MCF 10A (cell line): ENCODE measurements at places on chromosomes 7 and 10.

DNA sequence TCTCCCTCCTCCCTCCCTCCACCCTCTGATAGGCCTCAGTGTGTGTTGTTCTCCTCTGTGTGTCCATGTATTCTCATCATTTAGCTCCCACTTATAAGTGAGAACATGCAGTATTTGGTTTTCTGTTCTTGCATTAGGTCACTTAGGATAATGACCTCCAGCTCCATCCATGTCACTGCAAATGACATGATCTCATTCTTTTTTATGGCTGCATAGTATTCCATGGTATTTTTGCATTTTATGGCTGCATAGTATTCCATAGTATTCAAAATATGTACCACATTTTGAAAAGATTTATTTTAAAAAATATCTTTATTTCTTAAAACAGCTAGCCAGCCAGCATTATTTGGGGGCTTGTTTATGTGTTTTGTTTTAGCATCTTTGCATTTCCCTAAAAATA is 275.6 kb downstream of the SFMBT2 start:
- no peak overlapping the region for H3K27ac ChIP-seq
- DNase-seq = no peak
- H3K4me3 ChIP-seq = no peak overlapping the region

DNA sequence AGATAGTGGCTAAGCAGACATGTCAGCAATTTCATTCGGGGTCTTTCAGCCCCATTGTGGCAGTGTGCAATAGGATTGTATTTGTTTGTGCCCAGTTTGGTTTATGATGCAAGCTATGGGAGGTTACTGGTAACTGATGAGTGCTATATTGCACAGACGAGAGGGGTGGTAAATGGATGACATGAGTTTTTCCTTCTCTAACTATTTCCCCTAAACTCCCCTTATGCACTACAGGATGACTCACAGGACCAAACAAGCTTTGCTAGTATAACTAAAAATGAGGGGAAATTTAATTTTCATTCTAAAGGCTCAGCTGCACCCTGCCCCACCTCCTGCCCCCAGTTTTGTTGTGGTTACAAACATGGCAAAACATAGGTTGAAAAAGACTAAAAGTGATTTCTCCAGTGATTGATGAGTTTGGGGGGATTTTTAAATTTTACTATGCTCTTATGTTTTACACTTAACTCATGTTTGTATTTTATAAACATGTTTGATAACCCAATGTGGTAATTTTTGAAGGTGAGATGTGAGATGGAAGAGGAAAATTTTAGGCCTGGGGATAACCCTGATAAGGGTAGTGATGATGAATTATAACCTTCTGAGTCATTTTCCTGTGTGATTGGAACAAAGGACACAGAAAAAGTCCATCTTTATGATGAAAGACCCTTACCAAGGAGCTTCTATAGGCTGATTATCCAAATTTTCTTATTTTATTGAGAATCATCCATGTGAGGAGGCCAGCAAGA is 60.8 kb upstream of the NAMPT start:
- H3K27me3 ChIP-seq = no peaks in the 10 kb centered on the region
- peaks cover 19% of the 10 kb centered on the region for H3K4me1 ChIP-seq
- DNase-seq = no peak
- H3K4me3 ChIP-seq = no peak overlapping the region
- H3K36me3 ChIP-seq = no peaks in the 10 kb centered on the region

- DNase-seq = no peak
- H3K27me3 ChIP-seq = no peaks in the 10 kb centered on the region
- no peak overlapping the region for H3K27ac ChIP-seq
- H3K4me3 ChIP-seq = no peak overlapping the region
- no peaks in the 10 kb centered on the region for H3K36me3 ChIP-seq
These were observed 84.5 kb downstream of the TACC2 start for GRCh38 chr10:122073508-122073907.

DNA sequence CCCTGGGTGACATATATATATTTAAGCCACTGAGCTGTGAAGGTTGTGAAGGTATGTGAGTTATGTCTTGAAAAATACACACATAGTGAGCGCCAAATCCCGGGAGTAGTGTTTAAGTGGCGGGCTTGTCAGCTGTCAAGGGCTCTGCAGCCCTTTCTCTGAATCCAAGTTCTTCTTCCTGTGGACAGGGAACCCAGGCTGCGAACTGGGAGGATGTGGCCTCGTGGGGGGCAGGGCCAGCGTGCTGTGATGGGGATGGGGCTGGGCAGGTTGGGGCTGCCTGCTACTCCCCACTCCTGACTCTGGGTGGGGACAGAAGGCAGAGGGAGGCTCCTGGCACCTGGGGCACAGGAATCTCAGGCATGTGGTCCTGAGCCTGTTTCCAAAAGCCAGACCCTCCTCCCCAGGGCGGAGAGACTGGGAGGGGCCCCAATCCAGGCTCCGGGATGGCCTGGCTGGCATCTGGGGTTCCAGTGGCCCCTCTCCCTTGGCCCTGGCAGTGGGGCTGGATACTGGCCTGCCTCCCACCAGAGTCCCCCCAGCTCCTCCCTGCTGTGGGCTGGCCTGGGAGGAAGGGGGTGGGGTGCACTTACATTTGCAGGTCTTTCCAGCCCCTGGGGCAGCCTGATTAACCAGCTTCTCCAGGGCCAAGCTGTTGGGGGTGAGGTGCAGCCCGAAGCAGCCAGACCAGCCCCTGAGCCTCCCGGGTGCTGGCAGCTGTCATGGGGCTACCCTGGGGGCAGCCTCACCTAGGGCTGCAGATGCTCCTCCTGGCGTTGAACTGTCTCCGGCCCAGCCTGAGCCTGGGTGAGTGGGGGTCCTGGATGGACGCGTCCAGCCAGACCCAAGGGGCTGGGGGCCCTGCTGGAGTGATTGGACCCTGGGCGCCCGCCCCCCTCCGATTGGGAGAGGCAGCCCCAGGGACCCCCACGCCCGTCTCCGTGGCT is at the start of gene UPK3B:
Gene UPK3B, plus strand, starts transcription at position 622 of the 947 bp plus-strand sequence. Its CDS starts 101 bp downstream, at position 723.
- DNase-seq = no peak
- H3K36me3 ChIP-seq = peaks cover 19% of the 10 kb centered on the region
- H3K4me1 ChIP-seq = no peaks in the 10 kb centered on the region
- H3K4me3 ChIP-seq = no peak within 1 kb of the TSS

- H3K27ac ChIP-seq = peak overlapping the region; percentile 79
- DNase-seq = no peak
- H3K27me3 ChIP-seq = no peaks in the 10 kb centered on the region
- no peaks in the 10 kb centered on the region for H3K4me1 ChIP-seq
- H3K4me3 ChIP-seq = no peak overlapping the region
- H3K36me3 ChIP-seq = peaks cover 63% of the 10 kb centered on the region
These were observed 12.8 kb downstream of the BRI3 start for GRCh38 chr7:98294326-98294725.

GRCh38 chr7:38195804-38196595 is 18.0 kb downstream of the STARD3NL start:
- peaks cover 22% of the 10 kb centered on the region for H3K4me1 ChIP-seq
- H3K27me3 ChIP-seq = no peaks in the 10 kb centered on the region
- H3K4me3 ChIP-seq = peak overlapping the region; percentile 62

DNA sequence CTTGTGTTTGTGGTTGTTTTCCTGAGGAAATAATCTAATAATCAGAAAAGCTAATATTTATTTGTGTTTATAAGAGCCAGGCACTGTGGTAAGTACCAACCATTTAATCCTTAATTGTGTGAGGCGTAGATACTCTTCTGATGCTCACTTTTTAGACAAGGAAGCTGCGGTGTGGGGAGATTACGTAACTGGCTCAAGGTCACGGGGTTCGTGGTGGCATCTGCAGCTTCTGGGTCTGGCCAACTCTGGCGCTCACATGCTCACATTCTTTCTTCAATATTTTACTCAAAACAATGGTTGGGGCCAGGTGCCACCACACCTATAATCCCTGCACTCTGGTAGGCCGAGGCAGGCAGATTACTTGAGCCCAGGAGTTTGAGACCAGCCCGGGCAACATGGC is 77.6 kb downstream of the RALA start:
- H3K36me3 ChIP-seq = peaks cover 51% of the 10 kb centered on the region
- H3K4me3 ChIP-seq = no peak overlapping the region
- peaks cover 16% of the 10 kb centered on the region for H3K4me1 ChIP-seq
- H3K27me3 ChIP-seq = no peaks in the 10 kb centered on the region
